Caki2 (cell line): ENCODE measurements at places on chromosomes 2 and 18. TPM values are rescaled to one million over a fixed set of nuclear protein-coding genes. Genes with fewer than 3 reads are reported as not detected.

- DNase-seq = no peak
Observed at GRCh38 chr18:56532176-56532840, 106.1 kb downstream of the TXNL1 start.

DNA sequence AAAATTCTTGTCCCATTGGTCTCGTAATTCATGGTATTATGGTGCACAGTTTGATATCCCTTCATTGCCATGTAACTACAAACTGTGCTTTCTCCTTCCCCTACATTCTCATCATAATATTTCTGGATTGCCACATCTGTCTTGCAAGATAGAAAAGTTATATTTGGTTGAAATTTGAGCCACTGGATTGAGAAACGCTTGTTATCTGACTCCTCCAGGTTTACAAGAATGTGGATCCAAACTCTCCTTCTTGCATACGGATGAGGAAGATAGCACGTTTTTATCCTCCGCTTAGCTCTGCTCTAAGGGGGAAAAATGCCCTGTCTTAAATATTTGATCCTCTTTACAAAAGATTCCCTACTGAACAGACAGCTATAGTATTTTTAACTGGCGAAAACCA lies 438.2 kb downstream of the TSN start:
- DNase-seq = no peak

Gene GCKR
- 6.0 and 8.9 TPM in 2 replicates for total RNA-seq

Gene OSR1
- 2.5 and 2.6 TPM in 2 replicates for total RNA-seq
